ENCODE measurements at places on chromosomes 4 and X. TPM values are rescaled to one million over a fixed set of nuclear protein-coding genes. Genes with fewer than 3 reads are reported as not detected.

DNA sequence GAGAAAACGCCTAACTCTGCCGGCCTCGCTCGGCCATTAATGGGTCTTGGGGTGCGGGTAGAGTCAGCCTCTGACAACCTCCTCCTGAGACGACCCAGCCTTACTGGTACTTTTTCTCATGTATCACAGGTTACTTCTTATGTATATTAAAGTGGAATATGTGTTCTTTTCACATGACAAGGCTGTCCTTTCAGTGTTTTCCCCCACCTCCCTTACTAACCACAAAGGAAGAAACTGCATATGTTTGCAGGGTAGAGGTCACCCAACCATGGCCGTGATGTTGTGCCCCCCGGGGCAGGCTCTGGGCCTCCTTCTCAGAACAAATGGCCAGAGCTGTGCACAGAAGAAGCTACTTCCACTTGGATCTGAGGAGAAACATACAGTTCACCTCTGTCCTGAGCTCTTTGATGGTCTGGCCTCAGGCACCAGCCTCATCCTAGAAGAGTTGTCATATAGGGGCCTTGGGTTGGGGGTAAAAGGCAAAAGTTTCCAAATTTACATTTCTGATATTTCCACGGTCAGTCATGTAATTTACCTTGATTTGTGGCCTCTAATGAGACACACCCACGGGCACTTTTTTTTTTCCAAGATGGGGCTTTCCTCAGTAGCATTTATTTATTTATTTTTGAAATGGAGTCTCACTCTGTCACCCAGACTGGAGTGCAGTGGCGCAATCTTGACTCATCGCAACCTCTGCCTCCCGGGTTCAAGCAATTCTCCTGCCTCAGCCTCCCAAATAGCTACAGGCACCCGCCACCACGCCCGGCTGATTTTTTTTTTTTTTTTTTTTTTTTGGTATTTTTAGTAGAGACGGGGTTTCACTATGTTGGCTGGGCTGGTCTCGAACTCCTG, 1.9 kb downstream of the SOWAHD start:
- DNase-seq, result no peak

VEGFD gene
- total RNA-seq, result 0.26 TPM

NDNF gene
- 1.8 TPM for total RNA-seq

SLC4A4 gene
- total RNA-seq, result not detected

DNA sequence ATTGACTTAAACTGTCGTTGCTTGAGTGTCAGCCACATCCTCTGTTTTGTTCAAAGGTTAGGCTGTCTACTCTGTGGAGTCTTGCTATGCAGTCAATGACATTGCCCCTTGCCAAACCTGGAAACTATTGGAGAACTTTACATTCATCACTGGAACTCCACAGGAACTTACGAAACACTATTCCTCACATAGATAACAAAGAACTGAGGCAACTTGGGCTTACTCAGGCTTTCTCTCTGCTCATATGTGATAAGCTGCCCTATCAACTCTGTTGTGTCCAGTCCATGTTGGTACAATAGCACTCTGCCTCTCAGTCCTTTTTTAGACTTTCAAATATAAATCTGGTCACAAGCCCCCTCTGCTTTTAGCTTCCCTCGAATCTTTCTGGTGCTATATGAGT, 9.4 kb downstream of the NPY5R start:
- no peak for DNase-seq

MAGEE2 gene
- not detected for total RNA-seq

GRCh38 chrX:78514852-78515251, 144.3 kb downstream of the RTL3 start:
- DNase-seq, result no peak

- DNase-seq, result no peak
Measured at GRCh38 chr4:143559757-143560147, 46.2 kb downstream of the SMARCA5 start.

DNA sequence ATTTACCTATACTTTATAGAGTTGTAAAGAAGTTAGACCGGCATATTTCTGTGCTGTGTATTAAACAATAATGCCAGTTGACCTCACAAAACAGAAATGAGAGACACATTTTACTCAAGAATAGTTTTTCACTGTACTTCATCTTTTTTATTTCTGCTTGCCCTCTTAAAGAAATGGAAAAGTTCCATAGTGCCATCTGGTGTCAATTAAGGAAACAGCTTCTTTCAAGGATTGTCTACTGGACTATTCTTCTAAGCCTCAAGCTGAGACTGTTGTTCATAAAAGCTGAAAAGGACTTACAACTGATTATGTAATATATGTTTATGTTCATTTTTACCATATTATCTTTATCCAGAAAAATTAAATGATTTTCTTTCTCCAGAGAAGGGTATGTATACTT, 1523.7 kb downstream of the ARAP2 start:
- peak; percentile 3 for DNase-seq

DNA sequence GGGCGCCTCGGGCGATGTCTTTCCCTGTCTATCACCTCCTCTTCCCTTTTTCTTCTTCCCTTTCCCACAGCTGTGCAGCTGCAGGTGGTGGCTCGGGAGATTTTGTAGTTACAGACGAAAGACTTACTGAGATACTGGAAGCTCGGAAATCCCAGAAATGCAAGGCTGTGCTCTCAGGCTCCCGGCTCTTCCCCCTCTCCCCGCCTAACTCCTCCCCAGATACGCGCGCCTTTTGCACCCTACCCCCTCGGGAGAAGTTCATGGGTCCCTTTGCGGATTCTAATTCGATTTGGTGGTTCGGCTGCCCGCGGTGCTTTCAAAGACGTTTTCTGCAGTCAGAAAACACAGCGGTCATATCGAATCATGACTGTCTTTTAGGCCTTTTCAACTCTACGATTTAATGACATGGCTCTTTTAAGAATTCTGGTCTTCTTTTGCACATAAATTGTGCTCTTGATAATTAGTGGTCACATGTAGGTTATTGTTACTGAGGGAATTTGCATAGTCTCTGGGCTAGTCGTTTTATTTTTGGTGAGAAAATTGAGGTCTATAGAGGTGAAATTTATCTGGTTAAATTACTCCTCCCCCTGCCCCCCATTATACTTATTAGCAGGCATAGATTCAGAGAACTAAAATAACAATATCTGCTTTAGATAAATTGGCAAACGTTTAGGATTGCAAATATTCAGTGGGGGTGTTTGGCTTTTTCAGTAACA, 1.6 kb downstream of the SEPTIN11 start:
- no peak for DNase-seq

DNA sequence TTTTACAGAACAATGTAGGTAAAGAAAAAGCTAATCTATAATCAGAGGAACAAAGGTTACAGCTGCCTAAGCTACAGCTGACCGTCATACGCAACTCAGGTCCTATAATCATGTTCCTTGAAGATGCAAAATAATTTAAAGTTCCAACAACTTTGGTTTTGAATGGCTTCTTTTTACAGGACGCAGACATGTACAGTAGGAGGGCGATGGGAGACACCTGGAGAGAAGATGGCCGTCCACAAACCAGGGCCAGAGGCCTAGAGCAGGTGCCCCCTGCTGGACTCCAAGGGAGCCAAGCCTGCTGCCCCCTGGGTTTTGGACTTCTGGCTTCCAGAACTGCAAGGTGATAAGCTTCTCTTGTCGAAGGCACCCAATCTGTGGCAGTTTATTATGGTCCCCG, 10.6 kb downstream of the HGFAC start:
- no peak for DNase-seq

GRCh38 chr4:12495211-12495610, 988.9 kb downstream of the RAB28 start:
- DNase-seq, result no peak

GRCh38 chrX:77658886-77659285, 127.1 kb downstream of the ATRX start:
- DNase-seq, result no peak

GRCh38 chrX:80808881-80809411, 731 bp downstream of the BRWD3 start:
- DNase-seq, result peak; percentile 14

DNA sequence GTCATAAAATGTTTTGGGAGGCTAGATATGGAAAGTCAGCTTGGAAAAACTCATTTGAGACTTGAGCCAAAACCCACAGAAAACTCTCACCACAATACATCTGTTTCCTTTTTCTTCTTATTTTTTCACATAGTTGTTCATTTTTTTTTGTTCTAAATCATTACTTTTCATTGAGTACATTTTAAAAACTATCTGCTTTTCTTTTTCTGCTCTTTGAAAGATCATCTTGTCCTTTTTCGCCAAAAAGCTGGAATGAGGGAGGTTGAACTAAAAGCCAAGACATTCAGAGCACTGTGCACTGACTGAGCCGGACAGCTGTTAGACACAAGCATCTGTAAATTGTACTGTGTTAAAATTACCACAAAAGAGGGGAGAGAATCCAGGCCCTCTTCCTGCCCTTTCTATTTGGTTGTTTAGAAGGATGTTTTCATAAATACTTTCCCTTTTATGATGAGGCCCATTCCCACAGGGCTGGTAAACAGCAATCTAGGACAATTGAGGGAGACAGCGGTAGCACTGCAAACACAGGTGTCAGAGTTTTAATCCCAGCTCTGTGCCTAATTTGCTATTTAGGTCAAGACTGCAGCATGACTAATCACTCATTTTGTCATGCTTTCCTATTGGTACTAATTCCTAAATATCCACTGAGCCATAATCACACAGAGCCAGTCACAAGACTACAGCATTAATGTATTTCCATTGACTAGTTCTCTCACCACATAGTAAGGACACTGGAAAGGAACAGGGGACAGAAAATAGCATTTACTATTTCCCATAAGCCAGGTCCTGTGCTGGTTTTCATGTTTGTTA, 7.3 kb upstream of the RNF150 start:
- DNase-seq, result no peak

AMOT gene
- total RNA-seq, result 10.9 TPM

NPFFR2 gene
- not detected for total RNA-seq

AVPR2 gene
- total RNA-seq, result 1.9 TPM

MAP3K15 gene
- 0.13 TPM for total RNA-seq

DNA sequence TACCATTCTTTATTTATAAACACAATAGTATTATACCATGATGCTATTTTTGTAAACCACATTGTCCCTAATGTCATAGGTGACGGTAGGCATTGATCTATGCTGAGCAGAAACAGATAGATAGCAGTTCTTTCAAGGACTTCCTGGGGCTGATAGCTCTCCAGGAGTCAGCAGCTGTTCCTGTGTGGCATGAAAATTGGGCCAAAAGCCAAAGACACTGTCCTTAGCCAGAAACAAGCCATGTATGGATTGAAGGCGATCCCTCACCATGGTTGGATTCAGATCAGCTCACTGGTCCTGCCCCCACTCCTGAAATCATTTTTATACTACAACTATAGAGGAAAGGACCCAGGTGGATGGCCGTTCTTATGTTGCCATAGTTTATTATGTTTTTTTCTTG, 53.6 kb downstream of the DDX60 start:
- no peak for DNase-seq

GRCh38 chr4:164617426-164617825, 136.5 kb upstream of the SMIM31 start:
- no peak for DNase-seq

DNA sequence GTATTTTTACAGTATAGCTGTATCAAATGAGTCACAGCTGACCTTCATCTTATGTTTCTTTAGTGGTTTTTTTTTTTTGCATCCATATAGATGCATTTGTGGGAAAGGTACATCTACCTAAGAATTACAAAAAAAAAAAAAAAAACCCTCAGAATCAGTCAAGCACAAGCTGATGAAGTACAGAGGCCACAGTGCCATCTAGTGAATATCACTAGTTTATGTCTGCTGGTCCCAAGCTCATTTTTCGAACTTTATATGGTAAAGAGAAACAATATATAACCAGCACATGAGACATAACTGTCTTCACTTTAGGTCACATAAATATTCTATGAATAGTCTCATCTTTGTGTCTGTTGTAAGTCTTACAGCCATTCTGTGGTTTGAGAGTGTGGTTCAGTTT, 220.1 kb downstream of the DLG3 start:
- peak; percentile 4 for DNase-seq

- no peak for DNase-seq
Measured at GRCh38 chr4:162727232-162727631, 439.5 kb downstream of the NAF1 start.

- peak; percentile 67 for DNase-seq
Measured at GRCh38 chrX:26851981-26852380, 611.2 kb downstream of the PPP4R3C start.

KLB gene
- total RNA-seq, result under 0.01 TPM

DNA sequence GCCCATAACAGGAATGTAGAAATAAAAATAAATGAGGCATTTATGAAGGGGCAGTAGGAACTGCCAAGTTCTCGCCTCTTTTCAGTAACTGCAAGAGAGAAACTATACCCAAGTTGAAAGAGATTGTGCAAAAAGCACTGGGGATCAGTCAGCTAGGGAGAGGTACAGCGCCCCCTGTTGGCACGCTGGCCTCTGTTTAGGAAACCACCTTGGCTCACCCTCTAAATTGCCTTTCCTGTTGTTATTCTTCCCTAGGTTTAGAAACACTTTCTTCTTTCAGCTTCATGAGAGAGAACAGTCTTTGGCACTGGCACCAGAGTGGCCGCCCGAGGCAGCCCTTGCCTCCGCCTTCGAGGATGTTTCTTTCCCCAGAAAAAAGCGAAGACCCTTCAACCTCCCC, 348.5 kb downstream of the MID1IP1 start:
- DNase-seq, result peak; percentile 39

DNA sequence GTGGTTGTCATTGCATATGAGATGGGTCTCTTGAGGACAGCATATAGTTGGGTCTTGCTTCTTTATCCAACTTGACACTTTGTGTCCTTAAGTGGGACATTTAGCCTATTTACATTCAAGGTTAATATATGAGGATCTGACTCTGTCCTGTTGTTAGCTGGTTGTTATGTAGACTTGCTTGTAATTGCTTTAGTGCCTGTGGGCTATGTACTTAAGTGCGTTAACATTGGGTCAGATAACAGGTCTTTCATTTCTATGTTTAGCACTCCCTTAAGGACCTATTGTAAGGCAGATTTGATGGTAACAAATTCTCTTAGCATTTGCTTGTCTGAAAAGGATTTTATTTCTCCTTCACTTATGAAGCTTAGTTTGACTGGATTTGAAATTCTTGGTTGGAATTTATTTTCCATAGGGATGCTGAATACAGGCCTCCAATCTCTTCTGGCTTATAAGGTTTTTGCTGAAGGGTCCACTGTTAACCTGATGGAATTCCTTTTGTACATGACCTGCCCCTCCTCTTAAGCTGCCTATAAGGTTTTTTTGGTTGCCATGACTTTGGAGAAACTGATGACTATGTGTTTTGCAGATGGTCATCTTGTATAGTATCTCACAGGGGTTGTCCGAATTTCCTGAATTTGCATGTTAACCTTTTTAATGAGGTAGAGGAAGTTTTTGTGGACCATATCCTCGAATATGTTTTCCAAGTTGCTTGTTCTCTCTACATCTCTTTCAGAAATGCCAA, 162.0 kb downstream of the NKX6-1 start:
- no peak for DNase-seq

- DNase-seq, result no peak
Measured at GRCh38 chr4:104457308-104457981, 37.2 kb downstream of the CXXC4 start.

ABCE1 gene
- 124 TPM for total RNA-seq

GRCh38 chrX:9677098-9677739, 88.4 kb downstream of the GPR143 start:
- DNase-seq, result peak; percentile 85

Measured in dermis microvascular lymphatic vessel endothelial cell (primary cell).